EH (cell line): ENCODE measurements at places on chromosomes 11 and 22.

GRCh38 chr22:40853961-40854360, 2.5 kb downstream of the ST13 start:
- peak; percentile 19 for DNase-seq

- no peak for DNase-seq
These were observed 322.8 kb downstream of the LARGE1 start for GRCh38 chr22:33597274-33597985.

GRCh38 chr22:49325531-49326395, 501.9 kb downstream of the BRD1 start:
- DNase-seq = no peak

DNA sequence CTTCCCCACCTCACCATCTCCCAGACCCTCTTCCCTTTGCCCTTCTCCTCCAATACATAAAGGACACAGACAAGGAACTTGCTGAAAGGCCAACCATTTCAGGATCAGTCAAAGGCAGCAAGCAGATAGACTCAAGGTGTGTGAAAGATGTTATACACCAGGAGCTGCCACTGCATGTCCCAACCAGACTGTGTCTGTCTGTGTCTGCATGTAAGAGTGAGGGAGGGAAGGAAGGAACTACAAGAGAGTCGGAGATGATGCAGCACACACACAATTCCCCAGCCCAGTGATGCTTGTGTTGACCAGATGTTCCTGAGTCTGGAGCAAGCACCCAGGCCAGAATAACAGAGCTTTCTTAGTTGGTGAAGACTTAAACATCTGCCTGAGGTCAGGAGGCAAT, 58.2 kb downstream of the TIMP3 start:
- DNase-seq = no peak

DNA sequence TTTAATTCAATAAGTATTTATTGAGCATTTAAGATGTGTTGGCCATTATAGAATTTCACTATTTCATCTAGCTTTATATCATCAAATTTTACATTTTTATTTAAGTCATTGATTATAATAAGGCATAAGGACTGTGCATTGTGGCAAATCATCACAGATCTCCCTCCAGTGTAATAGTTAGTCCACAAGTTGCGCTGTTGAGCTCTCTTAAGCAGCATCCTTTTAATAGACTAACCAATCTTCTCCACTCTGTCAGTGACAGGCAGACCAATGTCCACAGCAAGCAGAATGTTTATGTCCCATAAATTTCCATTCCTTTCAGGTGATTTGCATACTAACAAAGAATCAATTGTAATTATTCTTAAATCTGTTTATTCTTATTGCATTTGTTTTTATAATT, 595.3 kb upstream of the CCDC90B start:
- DNase-seq = no peak

- no peak for DNase-seq
These were observed 627.3 kb upstream of the KIRREL3 start for GRCh38 chr11:127627629-127628457.

- DNase-seq = no peak
These were observed 20.0 kb upstream of the NDUFC2 start for GRCh38 chr11:78099666-78100065.

- DNase-seq = no peak
These were observed 131.9 kb downstream of the RASSF10 start for GRCh38 chr11:13140873-13141655.

DNA sequence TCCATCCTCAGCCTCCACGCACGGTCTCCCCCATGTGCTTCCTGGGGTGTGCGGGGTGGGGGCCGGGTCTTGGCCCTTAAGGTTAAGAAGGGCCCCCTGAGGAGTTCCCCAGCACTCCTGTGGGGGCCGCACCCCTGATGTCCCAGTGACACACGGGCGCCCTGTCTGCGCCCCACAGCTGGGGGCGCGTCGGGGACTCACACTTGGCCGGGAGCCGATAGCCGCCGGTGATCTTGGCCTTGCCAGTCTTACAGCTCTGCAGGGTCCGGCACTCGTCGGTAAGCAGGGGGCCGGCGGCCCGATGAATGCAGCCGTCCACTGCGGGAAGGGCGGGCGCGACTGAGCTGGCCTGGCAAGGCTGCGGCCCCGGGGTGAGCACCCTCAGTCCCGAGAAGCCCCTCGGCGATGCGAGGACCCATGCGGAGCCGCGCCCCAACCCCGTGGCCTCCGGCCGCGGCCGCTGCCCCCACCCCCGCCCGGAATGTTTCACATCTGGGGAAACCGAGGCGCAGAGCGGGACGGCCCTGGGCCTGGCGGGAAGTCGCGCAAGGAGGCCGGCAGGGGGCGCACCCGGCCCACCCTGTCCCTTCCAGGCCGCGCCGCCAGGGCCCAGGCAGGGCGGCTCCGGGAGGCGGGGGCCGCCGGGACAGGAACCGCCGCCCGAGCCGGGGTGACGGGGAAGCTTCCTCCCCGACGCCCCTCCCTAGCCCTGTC, 13.9 kb downstream of the OTUB1 start:
- DNase-seq = peak; percentile 72

GRCh38 chr22:35379146-35379993, 1.5 kb upstream of the HMOX1 start:
- no peak for DNase-seq

GRCh38 chr11:19663206-19663605, 49.4 kb upstream of the NAV2 start:
- no peak for DNase-seq

- DNase-seq = no peak
These were observed 93.3 kb downstream of the ABTB2 start for GRCh38 chr11:34264303-34265110.

DNA sequence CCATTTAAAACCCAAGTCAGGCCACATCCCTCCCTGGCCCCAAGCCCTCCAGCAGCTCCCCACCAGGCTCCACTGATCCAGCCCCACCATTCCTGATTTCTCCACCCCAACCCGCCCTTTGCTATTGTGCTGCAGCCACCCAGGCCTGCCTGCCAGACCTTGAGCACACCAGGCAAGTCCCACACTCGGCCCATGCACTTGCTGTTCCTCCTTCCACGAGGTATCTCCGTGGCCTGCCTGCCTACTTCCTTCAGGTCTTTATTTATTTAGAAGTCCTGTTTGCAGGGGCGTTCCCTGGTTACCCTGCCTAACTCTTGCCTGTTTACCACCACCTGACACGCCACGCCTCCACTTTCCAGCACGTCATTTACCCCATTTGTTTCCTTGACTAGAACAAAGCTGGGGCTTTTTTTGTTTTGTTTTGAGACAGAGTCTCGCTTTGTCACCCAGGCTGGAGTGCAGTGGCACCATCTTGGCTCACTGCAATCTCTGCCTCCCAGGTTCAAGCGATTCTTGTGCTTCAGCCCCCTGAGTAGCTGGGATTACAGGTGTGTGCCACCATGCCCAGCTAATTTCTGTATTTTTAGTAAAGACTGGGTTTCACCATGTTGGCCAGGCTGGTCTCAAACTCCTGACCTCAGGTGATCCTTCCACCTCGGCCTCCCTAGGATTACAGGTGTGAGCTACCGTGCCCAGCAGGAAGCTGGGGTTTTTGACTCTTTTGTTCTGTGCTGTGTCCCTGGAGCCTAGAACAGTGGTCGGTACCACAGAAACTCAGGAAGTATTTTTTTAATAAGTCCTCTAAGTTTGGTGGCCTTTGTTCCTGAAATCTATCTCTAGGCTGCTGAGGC, 6.7 kb downstream of the CENPM start:
- no peak for DNase-seq

DNA sequence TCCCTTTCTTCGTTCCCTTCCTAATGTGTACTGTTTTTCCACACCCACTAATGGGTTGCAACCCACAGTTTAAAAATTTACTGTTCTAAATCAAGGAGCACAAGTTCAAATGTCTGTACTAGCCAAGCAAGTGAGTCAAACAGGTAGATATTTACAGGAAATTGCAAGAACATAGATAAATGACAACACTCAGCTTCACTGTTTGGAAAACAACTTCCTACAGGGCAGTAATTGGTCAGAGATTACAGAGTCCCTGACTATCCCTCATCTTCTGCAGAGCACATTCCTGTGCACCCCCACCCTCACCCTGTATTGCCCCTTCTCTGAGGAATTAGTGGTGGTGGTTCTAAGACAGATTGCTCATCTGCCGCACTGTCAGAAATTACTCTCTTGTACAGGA, 1.9 kb downstream of the SERPING1 start:
- DNase-seq = no peak

- DNase-seq = no peak
These were observed 24.2 kb downstream of the GTPBP1 start for GRCh38 chr22:38729946-38730345.

GRCh38 chr22:37498289-37498909, 12.2 kb upstream of the MFNG start:
- DNase-seq = no peak

GRCh38 chr11:90908074-90908473, 685.2 kb upstream of the CHORDC1 start:
- no peak for DNase-seq

DNA sequence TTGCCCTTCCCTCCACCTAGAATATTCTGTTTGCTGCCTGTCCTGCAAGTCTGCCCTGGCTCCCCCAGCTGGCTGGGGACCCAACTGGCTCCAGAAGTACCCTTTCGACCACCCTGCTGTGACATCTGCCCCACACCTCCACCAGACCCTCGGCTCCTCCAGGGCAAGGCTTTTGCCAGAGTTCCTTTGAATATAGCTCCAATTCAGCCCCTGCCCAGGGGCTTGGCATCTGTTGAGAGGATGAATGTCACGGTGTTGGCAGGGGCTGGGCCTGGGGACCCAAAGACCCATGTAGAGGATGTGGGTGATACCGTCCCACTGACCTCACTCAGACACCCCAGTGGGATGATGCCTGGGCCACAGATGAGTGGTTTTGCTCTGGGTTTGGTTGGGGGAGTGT, 4.0 kb downstream of the NLRP6 start:
- no peak for DNase-seq

DNA sequence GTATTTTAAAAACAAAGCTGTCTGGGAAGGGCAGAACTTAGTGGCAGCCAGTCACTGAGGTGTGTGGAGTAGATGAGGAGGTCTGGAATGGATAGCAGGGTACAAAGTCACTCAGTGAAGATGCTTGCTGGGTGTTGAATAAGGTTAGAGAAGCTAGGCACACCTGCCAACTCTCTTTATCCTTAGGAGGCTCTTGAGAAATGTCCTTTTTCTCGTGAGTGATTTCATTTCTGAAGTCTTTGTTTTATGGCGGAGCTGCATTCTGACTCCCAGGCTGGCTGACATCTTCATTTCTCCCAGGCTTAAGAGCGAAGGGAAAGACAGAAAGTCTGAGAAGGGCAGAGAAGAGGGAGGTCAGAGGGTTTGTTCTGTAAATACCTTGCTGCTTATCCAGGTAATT, 31.0 kb downstream of the CECR2 start:
- DNase-seq = no peak

DNA sequence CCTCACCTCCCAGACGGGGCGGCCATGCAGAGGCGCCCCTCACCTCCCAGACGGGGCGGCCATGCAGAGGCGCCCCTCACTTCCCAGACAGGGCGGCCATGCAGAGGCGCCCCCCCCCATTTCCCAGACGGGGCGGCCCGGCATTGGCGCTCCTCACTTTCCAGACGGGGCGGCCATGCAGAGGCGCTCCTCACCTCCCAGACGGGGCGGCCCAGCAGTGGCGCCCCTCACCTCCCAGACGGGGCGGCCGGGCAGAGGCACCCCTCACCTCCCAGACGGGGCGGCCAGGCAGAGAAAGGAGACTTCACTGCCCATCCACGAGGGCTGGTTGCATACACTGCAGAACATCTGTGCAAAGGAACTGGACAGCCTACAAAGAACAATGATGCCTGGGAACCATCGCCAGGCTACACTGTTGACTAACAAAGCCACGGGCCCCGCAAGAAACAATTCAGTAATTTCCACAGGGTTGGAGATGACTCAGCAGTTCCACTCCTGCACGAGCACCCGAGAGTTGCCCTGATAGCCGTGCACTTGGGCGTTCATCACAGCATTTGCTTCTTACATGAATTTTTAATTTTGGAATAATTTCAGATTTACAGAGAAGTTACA, 58.7 kb downstream of the CTTN start:
- peak; percentile 32 for DNase-seq

DNA sequence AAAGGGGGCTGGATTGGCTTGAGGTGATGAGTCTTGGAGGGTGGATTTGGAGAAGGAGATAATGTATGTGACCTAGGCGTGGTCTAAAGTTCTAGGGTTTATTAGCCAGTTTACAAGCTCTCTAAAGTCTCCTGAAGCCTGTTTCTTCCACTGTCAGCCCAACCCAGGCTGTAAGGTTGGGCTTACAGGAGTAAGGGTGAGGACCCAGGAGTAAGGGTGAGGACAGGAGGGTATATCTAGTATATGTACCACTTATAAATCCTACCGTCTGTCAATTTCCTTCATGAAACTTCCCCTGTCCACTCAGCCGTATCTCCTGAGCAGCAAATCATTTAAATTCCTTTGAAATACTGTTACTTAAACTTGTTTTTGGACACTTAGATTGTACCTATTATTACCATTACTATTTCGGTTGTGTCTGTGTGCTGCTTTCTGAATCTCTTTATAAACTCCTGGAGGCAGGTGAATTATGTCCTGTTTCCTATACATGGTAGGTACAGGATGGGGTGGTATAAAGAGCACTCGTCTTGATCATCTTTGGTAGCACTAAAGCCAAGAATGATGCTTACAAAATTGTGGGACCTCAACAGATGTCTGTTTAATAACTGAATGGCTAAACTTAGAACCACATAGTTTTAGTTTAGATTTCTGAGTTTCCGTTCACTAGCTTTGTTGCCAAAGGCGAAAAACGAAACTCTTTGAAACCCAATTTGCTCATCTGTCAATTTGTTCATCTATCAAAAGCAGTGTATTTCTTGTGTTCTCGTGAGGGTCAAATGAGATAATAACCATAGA, 192.0 kb downstream of the GRIK4 start:
- no peak for DNase-seq

DNA sequence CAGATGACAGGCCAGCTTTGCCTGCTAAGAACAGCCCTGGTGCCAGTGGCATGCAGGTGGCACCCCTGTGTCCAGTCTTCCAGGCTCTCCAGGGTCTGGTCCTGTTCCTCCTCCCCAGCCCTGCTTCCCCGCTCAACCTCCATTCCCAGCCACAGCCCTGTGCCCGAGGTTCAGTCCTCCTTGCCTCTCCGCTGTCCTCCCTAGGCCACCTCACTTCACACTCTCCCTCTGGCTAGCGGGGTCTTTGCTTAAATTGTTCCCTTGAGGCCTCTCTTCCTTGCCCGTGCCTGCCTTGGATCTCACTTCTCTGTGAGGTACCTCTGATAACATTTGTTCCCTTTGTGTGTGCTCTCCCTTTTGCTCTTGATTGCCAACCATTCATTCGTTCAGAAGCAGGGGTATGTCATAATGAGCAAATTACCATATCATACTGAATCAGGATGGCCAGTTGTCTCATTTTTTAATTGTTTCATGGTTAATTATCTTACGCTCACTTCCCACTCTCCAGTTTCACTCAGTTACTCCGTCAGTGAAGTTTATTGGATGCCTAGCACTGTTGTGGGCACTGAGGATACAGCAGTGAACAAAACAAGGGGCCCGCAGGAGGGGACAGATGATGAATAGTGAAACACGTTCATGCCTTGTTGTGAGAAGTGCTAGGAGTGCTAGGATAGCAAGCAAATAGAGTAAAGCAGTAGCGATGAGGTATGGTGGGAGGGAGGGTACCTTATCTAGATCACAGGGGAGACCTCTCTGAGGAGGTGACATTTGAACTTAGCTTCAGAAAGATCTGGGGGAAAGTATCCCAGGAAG, 7.4 kb downstream of the BMAL1 start:
- no peak for DNase-seq
